ENCODE measurements at places on chromosomes 1 and 21. TPM values are rescaled to one million over a fixed set of nuclear protein-coding genes. Genes with fewer than 3 reads are reported as not detected.

The GPATCH4 gene
- 22.4 TPM for total RNA-seq

GRCh38 chr1:53627666-53628065 lies 111.3 kb downstream of the GLIS1 start:
- H3K4me3 ChIP-seq: no peak overlapping the region
- no peak overlapping the region for H3K27ac ChIP-seq
- H3K27me3 ChIP-seq: no peaks in the 10 kb centered on the region
- DNase-seq: no peak
- no peaks in the 10 kb centered on the region for H3K36me3 ChIP-seq

GRCh38 chr1:219174460-219175211 lies 958 bp downstream of the LYPLAL1 start:
- peaks cover 41% of the 10 kb centered on the region for H3K4me1 ChIP-seq
- peak overlapping the region; percentile 91 for H3K27ac ChIP-seq
- no peak for DNase-seq
- H3K4me3 ChIP-seq: peak overlapping the region; percentile 86
- no peaks in the 10 kb centered on the region for H3K27me3 ChIP-seq
- H3K36me3 ChIP-seq: peaks cover 5% of the 10 kb centered on the region

DNA sequence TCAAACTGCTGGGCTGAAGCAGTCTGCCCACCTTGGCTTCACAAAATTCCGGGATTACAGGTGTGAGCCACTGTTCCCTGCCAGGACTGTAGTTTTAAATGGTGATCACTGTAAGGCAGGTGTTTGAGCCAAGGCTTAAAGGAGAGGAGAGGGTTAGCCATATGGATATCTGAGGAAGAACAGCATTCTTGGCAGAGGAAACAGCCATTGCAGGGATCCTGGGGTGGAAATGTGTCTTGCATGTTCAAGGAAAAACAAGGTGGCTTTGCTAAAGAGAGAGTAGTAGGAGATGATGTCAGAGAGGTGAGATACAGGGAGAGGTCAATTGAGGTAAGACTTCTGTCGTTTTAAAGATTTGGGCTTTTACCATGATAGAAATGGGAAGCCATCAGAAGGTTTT lies 73.5 kb downstream of the ATF6 start:
- H3K27me3 ChIP-seq: no peaks in the 10 kb centered on the region
- no peak overlapping the region for H3K27ac ChIP-seq
- DNase-seq: no peak
- no peaks in the 10 kb centered on the region for H3K4me1 ChIP-seq

- H3K4me3 ChIP-seq: peak overlapping the region; percentile 89
- peaks cover 39% of the 10 kb centered on the region for H3K4me1 ChIP-seq
Observed at GRCh38 chr1:32817815-32818786, 648 bp downstream of the S100PBP start.

All from upper lobe of right lung (tissue), 1 donor.